Stimulated activated CD4-positive, alpha-beta T cell treated with anti-CD3 and anti-CD28 coated beads, Interleukin-2, amount 100 ng/mL, for 4 hours (primary cell): ENCODE measurements at places on chromosomes 3 and 15.

- DNase-seq, result no peak
Measured at GRCh38 chr3:27661797-27662196, 60.3 kb downstream of the EOMES start.

- DNase-seq, result no peak
Measured at GRCh38 chr3:166451997-166452396, 614.8 kb upstream of the BCHE start.

GRCh38 chr3:142273501-142273900 lies 48.1 kb upstream of the GK5 start:
- no peak for DNase-seq

DNA sequence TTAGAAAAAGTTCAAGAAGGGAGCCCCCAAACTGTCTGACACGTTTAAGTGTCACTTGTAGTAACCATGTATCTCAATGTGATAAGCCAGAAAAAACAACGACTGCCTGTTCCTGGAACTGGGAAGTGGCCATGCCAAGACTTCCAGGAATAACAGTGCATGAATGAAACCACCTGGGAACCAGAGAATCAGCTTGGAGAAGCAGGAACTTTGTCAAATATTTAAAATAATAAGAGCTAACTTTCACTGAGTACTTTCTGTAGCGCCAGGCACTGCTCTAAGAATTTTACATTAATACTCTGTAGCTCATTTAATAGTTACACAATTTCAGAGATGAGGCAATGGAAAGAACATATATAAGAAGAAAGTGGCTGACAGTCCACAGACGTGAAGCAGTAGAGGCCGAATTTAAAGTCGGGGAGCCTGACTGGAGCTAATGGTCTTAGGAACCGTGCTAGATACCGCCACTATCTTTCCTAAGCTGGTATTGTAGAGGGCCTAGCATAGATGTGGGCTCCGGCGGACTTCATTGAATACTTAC lies 876 bp downstream of the PLSCR1 start:
- DNase-seq, result no peak

- DNase-seq, result no peak
Measured at GRCh38 chr3:112056451-112056929, 22.0 kb downstream of the TMPRSS7 start.

GRCh38 chr3:195859061-195859845 lies 47.5 kb upstream of the MUC4 start:
- DNase-seq, result peak; percentile 56

- no peak for DNase-seq
Measured at GRCh38 chr3:46537316-46537715, 28.8 kb downstream of the LRRC2 start.

DNA sequence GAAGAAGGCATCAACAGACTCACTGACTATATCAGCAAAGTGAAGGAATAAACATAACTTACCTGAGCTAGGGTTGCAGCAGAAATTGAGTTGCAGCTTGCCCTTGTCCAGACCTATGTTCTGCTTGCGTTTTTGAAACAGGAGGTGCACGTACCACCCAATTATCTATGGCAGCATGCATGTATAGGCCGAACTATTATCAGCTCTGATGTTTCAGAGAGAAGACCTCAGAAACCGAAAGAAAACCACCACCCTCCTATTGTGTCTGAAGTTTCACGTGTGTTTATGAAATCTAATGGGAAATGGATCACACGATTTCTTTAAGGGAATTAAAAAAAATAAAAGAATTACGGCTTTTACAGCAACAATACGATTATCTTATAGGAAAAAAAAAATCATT lies 17.8 kb downstream of the LMOD3 start:
- DNase-seq, result no peak

DNA sequence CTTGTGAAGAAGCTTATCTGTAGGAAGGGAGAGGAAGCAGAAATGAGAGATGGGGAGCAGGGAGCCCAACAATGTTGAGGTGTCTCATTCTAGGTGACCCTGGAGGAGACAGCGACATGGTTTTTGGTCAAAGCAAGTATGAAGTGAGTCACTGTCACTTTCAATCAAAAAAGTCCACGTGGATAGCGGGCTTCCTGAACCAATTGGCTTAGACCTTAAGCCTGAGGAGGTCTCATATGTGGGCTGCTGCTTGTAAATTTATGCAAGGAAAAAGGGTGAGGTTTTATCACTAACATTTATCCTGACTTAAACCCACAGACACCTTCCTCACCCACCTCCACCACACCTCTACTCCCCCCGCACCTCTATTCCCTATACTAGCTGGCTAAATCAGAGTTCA lies 22.7 kb downstream of the CLDN11 start:
- DNase-seq, result no peak

DNA sequence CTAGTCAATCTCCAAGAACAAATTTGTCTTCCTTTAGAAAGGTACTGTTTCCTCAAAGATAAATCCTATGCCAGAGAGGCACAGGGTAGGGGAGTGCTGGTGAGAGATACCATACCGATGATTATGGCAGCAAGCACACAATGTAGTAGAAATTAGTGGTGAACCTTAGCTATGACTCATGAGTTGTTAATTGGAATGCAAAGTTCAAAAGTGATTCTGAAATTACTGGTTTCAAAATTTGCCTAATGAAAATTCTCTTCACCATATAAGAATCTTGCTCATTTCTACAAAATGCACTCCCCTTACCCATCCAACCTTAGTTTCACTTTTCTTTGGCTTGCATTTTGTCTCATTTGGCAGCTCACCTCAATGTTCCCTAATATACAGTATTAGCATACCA lies 139.5 kb upstream of the SLC2A2 start:
- DNase-seq, result no peak

DNA sequence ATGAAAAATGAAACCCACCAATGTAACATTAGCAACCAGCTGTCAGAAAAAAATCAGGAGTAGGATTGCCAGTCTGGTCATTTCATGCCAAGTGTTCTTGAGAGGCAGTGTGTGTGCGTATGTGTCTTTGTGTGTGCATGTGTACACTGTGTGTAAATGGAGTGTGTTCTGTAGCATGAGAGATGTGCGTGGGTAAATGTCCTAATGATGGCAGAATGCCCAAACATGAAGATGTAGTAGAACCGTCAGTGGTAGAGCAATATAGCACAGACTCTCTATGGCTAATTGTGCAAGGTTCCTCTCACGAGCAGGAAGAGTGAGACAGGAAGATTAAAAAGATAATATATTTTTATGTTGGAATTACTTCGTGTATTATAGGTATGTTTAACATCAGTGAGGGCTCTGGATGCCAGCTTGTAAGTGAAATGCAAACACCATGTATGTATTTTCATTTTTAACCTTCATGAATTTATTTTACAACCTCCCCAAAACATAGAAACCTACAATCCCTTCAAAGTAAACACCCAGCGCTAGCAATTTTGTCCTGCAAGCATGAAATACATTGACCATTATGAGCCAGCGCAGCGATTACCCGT lies 1038.7 kb downstream of the IGSF11 start:
- no peak for DNase-seq

GRCh38 chr3:117408811-117409210 lies 699.2 kb downstream of the TUSC7 start:
- DNase-seq, result no peak

DNA sequence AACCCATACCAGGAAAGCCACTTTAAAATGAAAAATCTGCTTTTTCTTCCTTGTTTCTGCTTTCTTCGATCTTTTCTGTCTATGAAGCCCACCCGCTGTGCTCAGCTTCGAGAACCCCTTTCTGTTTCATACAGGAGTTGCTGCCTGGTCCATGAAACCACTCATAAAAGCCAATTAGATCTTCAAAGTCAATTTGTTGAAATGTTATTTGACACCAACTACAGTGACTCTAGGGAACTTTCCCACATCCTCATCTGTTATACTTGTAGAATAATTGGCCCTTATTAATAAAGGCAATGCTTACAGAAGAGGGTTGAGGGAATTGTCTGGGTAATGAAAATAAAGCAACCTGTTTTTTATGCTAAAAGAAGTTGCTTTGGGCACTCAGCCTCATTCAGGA lies 523.6 kb downstream of the OCA2 start:
- no peak for DNase-seq

GRCh38 chr3:110344897-110345767 lies 726.5 kb upstream of the NECTIN3 start:
- DNase-seq, result no peak

- no peak for DNase-seq
Measured at GRCh38 chr3:50163572-50164455, 8.7 kb downstream of the SEMA3F start.

DNA sequence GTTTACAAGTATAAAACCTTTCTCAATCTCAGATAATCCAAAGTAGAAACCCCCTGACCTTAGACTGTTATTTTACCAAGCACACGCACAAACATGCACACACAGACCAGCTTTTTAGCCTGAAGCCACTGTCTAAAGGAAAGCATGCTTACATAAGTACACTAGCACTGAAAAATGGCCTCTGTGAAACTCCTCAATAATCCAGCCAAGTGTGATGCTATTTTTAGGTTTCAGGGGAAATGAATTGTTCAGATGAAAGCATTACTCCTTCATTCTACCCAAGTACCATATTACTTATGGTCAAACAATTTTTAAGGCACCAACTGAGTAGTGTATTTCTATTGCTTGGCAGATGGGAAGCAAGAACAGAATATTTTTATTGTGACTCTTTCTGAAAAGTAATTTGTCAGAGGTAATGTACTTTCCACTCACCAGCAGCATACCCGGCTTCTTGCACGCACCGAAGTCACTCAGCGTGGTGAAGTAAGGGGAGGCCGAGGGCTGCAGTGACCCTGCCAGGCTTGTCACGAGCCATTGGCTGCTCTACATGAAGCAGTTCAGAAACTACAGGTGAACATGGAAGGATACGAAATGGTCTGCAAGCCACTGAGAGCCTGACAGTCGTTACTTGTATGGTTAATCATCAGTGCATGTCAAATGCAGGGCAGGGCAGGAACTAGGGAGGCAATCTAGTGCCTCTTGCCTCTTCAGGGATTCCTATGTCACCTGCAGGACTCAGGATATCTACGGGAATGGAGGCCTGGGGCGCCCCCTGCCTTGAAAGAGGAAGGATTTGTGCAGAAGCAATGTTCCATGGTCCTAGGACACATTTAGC lies 106.7 kb downstream of the GABRB3 start:
- DNase-seq, result no peak

GRCh38 chr3:127714125-127714571 lies 41.4 kb downstream of the ABTB1 start:
- no peak for DNase-seq

DNA sequence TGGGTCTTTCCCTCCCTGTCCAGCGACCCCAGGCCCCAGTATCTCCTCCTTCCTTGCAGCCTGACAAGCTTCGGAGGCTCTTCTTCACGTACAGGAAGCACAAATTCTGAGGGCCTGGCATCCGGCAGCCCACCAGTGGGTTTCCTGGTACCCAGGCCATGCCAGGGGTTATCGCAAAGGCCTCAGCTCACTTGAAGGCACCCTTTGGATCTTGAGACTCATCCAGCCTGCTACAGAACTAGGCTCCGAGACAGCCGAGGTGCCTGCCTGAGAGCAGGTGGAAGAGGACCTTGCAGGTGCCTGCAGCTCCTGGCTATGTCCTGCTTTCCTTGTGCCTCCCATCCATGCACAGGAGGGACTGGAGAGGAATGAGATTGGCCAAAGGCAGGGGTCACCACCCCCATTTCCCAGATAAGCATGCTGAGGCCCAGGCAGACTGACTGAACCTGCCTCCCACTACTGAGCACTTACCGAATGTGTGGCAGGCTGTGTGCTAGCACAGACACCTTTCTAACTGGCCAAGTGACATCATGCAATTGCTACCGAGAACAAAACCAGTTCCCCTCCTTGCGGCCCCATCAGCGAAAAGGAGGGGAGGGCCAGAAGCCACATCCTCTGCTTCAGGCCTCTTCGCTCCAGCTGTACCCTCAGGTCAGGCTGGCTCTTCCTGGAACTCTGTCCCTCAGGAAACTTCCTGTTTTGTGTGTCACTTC lies 11.2 kb downstream of the SH2D7 start:
- peak; percentile 9 for DNase-seq

GRCh38 chr15:95609096-95609495 lies 721.4 kb upstream of the NR2F2 start:
- no peak for DNase-seq

DNA sequence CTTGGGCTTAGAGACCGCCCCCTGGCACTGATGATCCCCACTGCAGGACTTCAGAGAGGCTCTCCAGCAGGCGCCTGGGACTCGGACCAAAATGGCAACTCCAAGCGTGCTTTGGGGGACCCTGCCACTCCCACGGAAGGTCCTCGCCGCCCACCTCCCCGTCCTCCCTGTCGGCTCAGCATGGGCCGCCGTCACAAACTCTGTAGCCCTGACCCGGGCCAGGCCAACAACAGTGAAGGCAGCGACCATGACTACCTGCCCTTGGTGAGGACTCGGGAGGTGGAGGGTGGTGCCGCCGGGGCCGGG lies 7.7 kb downstream of the ALG3 start:
- no peak for DNase-seq

DNA sequence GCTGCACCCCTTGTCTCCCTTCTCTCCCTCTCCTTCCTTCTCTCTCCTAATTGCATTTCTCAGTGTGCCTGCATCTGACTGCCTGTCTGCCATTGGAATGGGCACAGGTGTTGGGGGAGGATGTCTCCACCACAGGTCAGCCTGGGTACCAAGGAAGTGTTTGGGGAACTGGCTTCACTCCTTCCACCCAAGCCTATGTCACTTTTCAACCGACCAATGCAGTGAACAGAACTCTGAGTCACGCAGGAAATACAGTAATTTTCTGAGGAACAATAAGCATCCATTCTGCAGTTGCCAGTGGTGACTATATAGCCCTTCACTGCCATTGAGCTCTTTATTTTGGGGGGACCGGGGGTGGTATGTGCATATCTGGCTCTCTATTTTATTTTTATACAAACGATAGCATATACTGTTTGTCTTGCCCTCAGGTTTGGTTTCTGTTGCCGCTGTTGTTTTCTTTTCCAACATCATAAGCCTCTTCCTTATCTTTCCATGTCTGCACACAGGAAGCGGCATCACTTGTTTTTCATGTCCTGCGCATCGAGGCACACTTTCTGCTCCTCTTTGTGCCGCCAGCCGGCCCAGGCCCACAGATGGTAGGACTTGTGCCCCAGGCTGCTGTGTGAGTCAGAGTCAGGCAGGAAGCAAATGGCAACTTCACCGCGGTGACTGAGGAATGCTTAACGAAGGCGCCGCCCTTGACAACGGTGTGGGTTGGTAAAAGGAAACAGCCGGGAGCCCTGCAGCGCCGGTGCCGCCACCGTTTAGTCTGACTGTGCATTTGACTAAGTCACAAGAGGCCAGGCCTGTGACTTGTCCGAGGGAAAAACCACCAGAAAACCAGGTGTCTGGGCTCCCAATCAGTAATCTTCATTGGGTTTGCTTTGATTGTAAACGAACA lies 21.1 kb upstream of the CDCP1 start:
- DNase-seq, result peak; percentile 85

DNA sequence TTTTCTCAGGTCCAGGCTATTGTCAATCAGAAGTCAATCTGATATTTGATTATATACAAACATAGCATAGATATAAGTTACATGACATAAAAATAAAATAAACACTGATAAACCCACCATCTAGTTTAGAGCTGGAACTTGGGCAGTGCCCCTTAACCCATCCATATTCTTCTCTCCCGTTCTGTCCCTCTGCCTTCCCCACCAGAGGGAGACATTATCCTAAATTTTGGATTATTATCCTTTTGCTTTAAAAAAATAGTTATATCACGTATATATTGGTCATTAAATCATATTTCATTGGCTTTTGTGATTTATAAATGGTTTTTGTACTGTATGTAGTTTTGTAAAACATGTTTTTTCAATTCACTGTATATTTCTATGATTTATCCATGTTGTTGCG lies 107.9 kb downstream of the GMPS start:
- DNase-seq, result no peak

GRCh38 chr3:13772321-13772745 lies 107.5 kb downstream of the WNT7A start:
- DNase-seq, result no peak

- no peak for DNase-seq
Measured at GRCh38 chr3:156661155-156661554, 13.2 kb upstream of the TIPARP start.
